MCF 10A (cell line): ENCODE measurements at places on chromosomes 3 and 15. TPM values are rescaled to one million over a fixed set of nuclear protein-coding genes. Genes with fewer than 3 reads are reported as not detected.

- no peak for DNase-seq
Measured at GRCh38 chr3:166265153-166265552, 427.9 kb upstream of the BCHE start.

- no peak for DNase-seq
Measured at GRCh38 chr3:174938102-174938501, 79.0 kb downstream of the NAALADL2 start.

GOLGA8H gene
- 0.70 and 0.71 TPM in 2 replicates for total RNA-seq

DNA sequence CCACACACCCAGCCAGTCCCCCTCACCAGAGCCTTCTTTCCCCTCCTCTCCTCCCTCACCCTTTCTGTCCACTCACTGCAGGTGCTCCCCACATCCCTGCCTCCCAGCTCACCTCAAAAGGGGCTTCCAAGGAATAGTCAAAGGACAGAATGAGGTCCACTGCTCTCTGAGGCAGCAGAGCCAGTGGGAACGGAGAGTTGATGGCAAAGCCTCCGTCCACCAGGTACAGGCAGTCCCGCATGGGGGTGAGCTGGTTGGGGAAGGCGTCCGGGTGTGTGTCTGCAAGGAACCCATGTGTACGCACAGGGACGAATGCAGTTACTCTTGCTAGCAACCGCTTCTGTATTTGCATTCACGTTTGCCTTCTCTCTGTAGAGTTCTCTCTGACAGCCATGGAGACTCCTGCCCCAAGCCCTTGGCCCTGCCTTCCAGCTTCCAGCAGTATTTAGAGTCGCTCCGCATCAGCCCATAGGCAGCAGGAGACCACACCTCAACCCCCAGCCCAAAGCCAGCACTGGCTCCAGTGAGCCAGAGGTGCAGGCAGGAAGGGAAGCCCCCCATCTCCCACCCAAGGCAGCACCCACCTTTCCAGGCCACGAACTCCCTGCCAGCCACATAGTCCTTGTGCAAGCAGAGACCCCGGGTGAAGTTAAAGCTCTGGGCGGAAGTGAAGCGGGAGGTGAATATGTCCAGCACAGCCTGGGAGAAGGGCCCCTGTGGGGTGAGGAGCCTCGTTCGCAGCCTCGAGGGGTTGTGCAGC lies 12.4 kb downstream of the PLA2G4F start:
- no peak for DNase-seq

PCSK6 gene
- total RNA-seq = 29.8 and 30.8 TPM in 2 replicates

CLSTN2 gene
- not detected in 2 replicates for total RNA-seq
